ENCODE measurements at places on chromosomes 5 and 9.

DNA sequence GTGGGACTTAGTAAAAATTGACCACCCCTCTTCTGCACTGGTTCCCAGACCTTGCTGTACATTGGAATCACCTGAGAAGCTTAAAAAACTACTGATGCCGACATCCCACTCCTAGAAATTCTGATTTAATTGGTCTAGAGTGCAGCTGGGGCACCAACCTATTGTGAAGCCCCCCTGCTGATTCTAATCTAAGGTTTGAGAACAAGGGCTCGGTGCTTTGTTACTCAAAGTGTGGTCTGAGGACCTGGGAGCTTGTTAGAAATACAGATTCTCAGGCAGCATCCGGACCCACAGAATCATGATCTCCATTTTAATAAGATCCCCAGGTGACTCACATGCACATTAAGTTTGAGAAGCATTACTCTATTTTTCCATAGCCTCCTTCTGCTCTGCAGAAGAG lies 57.8 kb upstream of the LPAR1 start:
- no peak for DNase-seq

DNA sequence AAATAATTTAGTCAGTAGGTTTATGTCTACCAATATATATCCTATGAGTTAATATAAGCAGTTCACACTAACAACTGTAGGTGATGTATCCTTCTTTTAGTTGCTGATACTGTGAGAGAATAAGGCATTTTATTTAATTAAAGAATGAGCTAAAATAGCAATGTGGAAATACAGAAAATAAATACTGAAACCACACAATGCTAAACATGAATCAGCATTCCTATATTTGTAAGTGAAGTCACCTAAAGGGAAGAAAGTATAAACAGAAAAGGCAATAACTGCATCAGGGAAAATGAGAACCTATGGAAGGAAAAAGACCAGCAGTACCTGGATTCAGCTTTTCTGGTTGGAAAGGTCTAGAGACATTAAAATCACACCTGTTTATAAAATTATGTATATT lies 336.0 kb downstream of the PDE4D start:
- DNase-seq, result no peak

GRCh38 chr9:130996676-130997394 lies 12.1 kb upstream of the LAMC3 start:
- DNase-seq, result no peak

DNA sequence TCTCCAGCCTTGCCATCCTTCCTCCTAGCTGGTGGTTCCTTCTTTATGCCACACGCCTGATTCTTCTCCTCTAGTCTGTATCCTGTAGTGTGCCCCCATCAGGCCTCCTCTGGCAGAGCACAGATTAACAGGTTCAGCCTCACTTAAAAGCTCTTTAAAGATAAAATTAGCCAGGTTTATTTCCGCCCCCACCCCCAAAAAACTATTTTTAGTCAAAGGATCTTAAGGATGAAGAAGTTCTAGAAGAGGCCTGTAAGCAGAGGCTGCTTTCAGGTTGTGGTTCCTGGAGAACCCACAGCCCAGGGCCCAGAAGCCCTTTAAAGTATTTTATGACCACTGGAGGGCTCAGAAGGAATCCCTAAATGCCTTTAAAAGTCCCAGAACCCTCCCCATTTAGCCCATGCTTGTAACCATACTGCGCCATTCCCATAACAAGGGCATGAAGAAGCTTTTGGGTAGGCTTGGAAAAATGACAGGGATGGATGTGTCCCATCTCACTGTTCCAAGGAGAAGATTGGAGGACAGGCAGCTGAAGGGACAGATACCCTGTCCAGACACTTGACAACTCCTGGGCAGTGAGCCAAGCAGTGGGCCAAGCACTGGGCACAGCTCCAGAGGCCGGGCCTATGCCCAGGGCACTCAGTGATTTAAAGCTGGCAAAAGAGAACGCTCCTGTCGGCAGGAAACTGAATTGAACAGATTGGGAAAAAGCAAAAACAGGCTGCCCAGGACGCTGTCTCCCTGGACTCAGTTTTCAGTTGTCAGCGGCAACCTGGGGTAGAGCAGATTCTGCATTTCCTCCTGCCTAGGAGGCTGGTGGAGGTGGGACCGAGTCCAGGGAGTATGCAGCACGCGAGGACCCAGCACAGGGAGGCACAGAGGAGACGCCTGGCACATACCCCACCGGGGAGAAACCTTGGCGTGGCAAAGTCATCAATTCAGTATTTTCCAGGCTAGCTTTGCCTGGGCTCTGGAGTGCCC lies 106.3 kb upstream of the SSBP2 start:
- no peak for DNase-seq

GRCh38 chr9:127817881-127818434 lies 15.3 kb downstream of the FPGS start:
- DNase-seq, result no peak

- DNase-seq, result no peak
Measured at GRCh38 chr5:55036477-55036876, 12.4 kb downstream of the GZMK start.

DNA sequence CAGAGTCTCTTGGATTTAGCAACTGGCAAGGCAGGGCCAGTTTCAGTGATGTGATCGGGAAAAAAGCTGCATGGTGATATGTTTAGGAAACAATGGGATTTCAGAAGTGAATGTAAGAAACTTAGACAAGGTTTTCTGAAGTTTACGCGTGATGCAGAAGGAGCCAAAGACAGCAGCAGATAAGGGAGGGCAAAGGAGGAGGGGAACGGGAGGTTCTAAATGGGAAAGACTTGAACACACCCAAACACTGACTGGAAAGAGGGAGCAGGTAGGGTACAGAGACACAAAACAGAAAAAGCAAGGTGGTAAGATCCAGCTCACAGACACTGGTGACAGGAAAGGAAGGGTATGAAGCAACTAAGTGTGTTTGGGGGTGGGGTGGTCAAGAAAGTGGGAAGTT lies 115.4 kb downstream of the EPB41L4A start:
- no peak for DNase-seq

DNA sequence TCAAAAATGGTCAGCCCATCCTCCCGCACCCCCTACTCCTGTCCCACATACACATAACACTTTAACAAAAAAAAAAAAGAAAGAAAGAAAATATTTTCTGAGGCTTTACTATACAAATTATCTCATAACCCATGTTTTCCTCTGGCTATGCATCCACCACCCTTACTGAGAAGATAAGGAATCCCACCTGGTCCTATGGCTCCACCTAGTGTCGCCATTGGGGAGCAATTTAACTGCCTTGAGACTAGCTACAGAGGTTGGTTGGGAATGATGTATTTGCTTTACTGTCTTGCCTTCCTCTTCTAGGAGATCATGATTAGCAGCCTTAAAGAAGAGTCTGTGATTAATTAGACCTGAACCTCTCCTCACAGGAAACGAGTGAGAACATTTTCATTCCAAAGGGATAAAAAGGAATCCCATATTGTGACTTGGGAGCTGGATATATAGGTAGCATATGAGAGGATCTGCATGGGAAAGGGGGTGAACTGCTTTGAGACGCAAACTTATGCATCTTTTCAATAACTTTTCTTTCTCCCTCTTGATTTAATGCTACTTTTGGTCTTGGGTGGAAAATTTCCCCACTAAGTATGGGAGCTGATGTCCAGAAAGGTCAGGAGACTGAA lies 77.7 kb upstream of the SELENOP start:
- peak; percentile 62 for DNase-seq

GRCh38 chr5:9622971-9623421 lies 7.2 kb downstream of the TAS2R1 start:
- peak; percentile 78 for DNase-seq

DNA sequence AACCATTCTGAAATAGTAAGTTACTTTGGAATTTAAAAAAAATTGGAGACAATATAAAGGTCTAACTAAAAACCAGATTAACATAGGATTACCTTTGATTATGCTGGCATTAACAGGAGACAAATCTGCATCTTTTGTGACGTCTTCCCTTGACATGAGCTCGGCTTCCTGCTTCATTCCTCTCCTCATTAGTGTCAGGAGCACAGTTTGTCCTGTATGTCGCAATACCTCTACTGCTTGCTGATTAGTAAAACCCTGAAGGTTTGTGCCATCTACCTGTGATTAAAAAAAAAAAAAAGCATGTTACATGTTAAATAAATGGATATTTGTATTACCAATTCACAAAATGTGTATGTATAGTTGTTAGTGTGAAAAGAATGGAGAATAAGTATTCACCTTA lies 73.7 kb downstream of the MPDZ start:
- no peak for DNase-seq

DNA sequence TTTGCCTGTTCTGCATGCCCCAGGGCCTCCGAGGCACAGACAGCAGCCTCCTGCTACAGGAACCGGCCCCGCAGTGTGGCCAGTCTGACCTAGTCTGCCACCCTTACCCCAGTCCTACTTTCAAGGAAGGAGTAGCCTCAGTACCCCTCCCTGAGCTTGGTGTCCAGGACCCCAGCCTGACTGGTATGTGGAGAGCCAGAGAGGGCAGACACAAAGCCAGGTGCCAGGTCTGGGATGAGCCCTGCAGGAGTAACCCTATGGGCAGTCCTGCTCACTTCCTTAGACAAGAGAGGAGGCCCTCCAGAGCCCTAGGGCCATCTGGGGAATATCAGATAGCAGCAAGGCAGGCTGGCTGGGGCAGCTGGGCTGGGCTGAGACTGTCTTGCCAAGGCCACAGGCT lies 67.8 kb downstream of the NRG2 start:
- DNase-seq, result no peak

DNA sequence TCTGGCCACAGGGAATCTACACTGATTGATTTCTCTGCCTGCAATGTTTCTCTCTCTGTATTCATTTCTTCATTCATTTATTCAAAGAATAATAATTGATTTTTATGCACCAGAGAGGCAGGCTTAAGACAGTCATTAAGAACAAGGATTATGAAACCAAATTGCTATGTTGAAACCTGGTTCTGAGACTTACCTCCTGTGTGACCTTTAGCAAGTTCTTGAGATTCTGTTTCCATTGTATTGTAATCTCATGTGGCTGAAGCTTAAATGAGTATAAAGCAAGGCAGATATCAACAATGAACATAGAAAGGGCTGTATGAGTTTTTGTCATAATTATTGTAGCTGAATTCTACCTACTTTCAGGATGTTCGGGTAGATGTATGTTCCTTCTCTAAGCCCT lies 129.6 kb upstream of the GRIA1 start:
- DNase-seq, result no peak

GRCh38 chr9:129934780-129935179 lies 99.5 kb downstream of the USP20 start:
- no peak for DNase-seq

GRCh38 chr9:91486699-91487497 lies 63.3 kb upstream of the NFIL3 start:
- DNase-seq, result no peak

DNA sequence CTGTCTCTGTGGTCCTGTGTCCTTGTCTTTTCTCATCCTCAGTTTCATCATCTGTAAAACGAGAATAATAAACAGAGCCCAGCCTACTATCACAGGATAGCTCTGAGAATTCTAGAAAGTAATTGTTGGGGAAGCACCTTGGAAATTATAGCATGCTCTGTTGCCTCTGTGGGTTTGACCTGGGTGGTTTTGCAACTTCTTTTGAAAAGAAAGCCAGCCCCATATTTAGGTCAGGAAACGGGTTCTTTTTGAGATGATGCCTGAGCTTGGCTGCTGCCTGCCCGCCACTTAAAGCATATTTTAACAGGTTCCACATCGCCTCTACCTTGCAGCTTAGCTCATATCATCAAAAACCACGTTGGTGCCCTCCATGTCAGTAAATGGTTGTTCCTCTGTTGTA lies 111.1 kb downstream of the TLR4 start:
- DNase-seq, result no peak

GRCh38 chr5:143562935-143563334 lies 159.4 kb upstream of the NR3C1 start:
- no peak for DNase-seq

DNA sequence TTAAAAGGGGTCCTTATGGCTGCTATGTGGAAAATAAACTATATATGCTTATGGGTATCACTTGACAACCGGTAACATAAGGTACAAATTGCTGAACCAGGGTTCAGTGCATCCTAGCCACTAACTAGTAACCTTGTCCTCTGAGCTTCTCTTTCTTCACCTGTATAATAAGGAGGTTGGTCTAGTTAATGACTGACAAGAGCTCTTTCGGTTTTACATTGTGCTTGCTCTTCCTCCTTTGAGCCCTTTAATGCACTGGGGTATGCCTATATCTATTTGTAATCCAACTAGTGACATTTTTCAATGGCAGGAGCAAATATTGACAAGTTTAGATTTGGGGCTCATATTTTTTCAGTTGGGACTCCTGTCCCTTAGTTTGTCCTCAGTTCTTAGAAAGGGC lies 66.1 kb downstream of the NPR3 start:
- DNase-seq, result no peak

DNA sequence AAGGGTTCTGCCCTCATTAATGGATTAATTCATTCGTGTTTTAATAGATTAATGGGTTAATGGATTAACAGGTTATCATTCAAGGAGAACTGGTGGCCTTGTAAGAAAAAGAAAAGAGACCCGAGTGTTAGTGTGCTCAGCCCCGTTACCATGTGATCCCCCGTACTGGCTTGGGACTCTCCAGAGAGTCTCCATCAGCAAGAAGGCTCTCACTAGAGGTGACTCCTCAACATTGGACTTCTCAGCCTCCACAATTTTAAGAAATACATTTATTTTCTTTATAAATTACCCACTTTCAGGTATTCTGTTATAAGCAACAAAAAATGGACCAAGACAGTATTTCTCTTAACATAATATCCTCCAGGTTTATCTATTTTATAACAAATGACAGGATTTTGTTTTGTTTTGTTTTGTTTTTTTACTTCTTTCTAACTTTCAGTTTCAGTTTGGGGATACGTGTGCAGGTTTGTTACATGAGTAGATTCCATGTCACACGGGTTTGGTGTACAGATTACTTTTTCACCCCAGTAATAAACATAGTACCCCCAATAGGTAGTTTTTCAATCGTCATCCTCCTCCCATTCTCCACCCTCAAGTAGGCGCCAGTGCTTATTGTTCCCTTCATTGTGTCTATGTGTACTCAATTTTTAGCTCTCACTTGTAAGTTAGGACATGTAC lies 456.1 kb downstream of the DNAH5 start:
- no peak for DNase-seq

DNA sequence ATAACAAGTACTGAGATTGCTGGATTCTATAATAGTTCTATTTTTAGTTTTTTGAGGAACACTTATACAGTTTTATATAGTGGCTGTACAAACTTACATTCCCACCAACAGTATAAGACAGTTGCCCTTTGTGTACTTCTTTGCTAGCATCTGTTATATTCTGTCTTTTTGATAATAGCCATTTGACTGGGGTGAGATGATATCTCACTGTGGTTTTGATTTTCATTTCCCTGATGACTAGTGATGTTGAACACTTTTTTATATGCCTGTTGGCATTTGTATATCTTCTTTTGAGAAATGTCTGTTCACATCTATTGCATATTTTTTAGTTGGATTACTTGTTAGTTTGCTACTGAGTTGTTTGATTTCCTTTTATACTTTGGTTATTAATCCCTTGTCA lies 204.1 kb upstream of the SMC2 start:
- DNase-seq, result no peak
